ENCODE measurements at places on chromosomes 4 and X. TPM values are rescaled to one million over a fixed set of nuclear protein-coding genes. Genes with fewer than 3 reads are reported as not detected.

- DNase-seq = no peak
Measured at GRCh38 chr4:75005727-75006126, 72.8 kb downstream of the PARM1 start.

GRCh38 chr4:103307453-103308247 is 109.5 kb upstream of the CENPE start:
- DNase-seq = no peak

DNA sequence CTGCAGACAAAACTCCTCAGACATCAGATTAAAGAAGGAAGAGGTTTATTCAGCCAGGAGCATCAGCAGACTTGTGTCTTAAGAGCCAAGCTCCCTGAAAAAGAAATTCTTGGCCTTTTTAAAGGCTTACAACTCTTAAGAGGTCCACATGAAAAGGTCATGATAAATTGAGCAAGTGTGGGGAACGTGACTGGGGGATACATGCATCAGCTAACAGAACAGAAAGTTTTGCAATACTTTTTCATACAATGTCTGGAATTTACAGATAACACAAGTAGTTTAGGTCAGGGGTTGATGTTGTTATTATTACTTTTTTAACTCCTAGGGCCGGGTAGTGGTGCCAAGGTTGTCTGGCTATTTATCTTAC is 55.6 kb upstream of the RBMX start:
- DNase-seq = no peak

KLHL34 gene
- not detected for total RNA-seq

TRO gene
- total RNA-seq = 11.3 TPM

DNA sequence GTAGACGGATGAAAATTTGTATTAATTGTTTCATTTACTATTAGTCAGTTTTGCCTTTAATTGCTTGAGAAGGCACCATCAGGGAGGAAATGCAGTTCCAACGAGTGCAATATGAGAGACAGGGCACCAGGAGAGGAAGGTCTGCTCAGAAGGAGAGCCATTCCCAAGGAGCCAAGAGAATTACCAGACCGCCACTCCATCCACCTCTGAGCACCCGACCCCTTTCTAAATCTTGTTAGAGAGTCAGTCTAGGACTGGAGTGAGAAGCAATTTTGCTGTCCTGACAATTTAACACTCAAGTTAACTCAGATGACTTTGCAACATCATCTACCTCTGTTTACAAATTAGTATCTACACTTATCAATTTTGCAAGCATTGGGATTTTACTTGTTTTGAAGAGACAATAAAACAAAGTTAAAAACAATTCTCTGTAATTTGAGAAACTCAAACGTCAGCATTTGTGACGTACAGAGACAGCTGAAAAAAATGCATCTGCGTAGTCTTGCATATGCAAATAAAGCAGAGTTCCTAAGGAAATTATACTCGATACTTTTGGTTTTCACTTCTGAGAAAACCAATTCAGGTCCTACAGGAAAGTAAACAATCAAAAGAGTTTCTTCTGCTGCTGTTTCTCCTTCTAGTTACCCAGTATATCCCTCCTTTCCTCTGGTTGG is 1704.7 kb upstream of the TENM3 start:
- DNase-seq = no peak

DNA sequence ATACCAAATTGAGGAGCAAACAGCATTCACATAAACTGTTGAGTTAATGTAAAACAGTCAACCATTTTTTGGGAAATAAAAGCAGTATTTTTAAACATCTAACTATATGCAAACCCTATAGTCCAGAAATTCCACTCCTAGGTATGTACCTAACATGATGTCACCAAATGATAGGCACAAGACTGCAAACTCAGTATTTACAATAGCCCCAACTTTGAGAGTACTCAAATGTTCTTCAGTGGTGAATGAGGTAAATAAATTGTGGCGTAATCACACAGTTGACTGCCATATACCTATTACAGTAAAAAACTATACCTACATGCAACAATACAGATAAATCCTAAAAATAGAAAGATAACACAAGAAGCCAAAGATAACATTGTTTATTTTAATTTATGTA is 1243.8 kb upstream of the ADGRL3 start:
- no peak for DNase-seq

DNA sequence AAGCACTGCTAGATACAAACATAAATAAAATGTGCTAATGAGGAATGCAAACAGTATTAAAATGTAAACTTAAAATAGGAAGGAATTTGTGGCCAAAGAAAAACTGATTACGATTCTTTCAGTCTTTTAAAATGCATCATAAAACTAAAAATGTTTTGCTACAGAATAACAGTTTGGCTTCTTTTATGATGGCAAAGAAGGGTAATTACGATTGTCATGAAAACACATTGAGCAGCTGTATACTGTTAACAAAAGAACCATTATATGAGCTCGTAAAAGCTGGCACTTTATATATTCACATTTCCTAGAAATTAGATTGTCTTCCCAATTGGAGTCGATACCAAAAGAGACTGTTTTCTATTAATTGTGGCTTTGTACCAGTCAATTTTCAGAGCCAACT is 290.4 kb downstream of the NR3C2 start:
- DNase-seq = no peak

DNA sequence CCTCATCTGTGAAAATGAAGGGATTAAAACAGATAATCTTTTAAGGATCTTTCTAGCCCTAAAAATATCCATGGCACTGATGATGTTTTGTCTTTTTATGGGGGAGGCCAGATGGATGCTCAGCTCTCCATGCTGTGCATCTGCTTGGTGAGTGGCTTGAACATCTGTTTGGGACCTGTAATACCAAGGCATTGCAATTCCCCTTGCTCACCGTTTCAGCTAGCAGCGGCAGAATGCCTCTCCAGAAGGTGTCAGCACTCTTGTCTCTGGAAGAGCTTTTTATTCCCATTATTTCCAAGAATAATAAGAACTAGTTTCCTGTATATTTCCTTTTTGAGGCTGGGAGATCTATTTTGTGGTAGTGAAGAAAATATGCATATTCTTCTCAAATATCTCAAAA is 151.9 kb upstream of the ANK2 start:
- no peak for DNase-seq

DNA sequence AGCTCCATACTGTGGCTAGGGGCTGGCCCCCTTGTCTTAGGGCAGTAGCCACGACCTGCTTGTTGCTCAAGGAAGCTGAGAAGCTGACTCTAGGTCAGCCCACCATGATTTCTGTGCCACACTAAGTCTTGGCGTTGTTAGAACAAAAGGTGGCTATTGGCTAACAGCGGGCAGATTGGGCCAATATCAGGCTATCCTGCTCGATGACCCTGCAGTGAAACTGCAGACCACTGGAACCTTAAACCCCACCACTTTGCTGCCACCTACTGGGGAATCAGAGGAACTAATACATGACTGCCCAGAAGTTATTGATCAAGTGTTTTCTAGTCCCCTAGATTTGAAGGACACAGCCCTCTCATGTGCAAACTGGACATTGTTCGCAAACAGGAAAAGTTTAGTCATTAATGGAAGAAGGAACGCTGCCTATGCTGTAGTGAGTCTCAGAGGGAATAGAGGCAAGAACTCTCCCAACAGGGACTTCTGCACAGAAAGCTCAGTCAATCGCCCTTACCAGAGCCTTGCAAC is 17.0 kb upstream of the PAPSS1 start:
- DNase-seq = no peak

DNA sequence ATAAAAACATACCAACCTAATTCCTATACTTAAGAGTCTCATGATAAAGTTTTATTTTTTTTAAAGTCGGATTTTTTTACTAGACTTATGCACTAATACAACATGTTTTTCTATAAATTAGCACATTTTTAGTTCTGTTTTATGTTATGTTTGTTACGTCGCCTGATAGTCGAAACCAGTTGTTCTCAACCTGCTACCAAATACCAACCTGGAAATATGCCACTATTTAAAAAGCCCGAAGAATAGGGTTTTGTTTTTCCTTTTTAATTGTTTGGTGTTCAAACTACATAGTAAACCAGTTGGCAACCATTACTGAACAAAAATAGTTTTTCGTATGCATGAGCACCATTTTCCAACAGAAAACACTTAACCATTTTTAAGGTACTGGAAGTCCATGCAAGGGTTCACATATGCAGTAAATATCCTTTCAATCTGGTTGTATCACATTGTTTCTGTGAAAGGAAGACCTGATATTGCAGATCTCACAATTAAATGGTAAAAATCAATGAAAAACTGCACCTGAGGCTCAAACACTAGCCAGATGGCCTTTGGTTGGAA is 1.4 kb downstream of the WDFY3 start:
- no peak for DNase-seq

GRCh38 chr4:108360754-108361445 is 192.2 kb upstream of the LEF1 start:
- no peak for DNase-seq

- no peak for DNase-seq
Measured at GRCh38 chrX:2693113-2694002, 2.3 kb downstream of the CD99 start.

DNA sequence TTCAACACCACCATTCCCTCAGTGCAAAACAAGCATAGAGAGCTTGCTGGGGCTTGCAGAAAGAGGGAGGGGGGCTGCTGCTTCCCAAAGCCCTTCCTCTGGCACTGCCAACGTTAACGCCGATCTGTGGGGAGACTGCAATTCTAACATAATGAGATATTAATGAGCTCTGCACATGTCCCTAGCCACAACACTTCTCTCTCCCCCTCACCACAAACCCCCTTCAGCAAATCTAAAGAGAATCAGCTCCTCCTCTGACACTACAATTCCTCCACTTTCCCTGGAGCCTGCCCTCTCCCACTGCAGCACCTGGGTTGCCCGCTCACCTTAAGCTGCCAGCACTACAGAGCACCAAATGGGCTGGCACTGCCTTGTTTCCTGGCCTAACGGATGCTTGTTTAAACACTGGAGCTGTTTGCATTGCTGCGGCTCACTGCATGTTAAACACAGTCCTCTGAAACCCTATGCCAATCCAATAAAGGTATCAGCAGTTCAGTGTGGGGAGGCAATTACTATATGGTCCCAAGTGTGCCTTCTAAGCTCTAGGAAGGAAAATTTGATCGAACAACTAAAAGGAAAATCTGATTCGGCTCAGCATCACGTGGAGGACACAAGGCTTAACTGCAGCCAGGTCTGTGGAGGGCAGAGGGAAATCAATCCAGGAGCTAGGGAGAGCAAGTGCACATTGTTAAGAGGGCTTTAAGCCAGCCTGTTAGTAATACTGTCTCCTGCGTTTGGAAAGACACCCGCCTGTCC is 232.4 kb downstream of the MAML3 start:
- DNase-seq = no peak

EREG gene
- total RNA-seq = 0.65 TPM

DNA sequence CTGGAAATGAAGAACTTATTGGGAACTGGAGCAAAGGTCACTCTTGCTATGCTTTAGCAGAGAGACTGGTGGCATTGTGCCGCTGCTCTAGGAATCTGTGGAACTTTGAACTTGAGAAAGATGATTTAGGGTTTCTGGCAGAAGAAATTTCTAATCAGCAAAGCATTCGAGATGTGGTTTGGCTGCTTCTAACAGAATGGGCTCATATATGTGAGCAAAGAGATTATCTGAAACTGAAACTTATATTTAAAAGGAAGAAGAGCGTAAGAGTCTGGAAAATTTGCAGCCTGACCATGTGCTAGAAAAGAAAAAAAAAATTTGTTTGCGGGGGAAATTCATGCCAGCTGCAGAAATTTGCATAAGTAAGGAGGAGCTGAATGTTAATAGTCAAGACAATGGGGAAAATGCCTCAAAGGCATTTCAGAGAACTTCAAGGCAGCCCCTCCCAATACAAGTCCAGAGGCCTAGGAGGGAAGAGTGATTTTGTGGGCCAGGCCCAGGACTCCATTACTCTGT is 35.9 kb upstream of the PAPSS1 start:
- DNase-seq = no peak

DNA sequence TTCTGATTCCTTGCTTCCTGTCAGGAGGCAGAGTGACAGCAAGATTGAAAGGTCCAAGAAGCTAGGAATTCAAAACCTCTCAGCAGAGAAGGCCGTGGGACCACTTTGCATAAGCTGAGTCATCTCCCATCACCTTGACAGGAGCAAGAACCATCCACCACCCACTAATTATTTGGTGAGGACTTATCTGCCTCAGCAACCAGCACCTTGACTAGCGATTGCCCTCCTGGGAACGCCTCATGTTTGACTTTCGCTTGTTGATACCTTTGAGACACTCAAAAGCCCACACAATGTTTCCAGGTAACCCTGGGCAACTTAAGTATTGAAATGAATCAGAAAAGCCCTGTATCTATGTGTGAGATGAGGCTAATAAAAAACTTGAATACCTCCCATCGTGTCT is 233.5 kb upstream of the GYPA start:
- no peak for DNase-seq

- DNase-seq = no peak
Measured at GRCh38 chrX:8139716-8140115, 31.4 kb downstream of the VCX2 start.

MTM1 gene
- 18.5 TPM for total RNA-seq

DNA sequence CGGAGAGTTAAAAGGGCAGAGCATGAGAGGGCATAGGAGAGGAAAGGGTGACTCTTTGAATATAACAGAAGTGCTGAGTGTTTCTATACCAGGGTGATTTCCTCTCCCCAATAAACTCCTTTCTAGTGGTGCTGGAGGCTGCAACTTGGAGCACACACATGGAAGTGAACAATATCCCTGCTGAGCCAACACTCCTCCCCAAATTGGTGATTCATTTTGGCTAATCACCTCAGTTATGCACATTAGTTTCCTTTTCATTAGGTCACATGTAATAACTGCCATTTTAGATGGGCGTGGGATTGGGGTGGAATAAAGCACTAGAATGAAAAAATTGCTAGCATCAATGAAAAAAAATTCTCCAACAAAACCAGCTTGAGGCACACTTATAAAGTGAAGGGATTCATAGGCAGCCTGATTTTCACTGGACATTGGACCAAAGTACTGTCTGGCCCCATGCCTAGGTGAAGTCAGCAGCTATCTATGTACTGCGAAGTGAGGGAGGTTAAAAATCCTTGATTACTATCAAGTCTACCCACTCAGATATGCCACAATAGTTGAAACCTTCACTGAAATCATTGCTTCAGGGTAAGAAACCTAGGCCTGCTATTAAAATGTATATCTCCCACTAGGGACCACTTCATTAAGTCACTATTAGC is 174.0 kb downstream of the GLUD2 start:
- DNase-seq = no peak

GRCh38 chr4:82801910-82802521 is 3.4 kb upstream of the SCD5 start:
- no peak for DNase-seq

LRBA gene
- 93.1 TPM for total RNA-seq

TBX22 gene
- total RNA-seq = 0.18 TPM

DNA sequence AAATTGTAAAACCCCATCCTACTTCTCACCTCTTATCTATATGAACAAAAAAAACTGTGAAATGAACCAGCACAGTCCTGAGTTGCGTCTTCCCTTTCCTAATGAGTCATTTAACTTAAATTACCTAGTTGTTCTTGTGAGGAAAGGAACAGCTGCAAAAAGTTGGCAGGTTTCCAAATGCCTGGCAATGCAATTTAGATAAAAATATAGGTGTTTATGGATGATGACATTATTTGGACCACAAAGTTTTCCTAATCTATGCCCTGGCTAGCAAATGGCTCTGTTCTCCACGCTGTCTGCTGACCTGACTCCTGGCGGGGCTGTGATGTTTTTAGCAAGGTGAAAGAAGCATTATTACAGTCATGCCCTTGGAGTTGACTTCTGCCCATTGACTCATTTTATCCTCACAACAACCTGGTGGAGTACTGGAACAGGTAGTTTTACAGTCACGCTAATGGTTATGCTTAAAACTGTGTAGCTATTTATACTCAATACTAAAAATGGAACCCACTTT is 29.8 kb upstream of the RELL1 start:
- DNase-seq = no peak

POU4F2 gene
- not detected for total RNA-seq
